ENCODE measurements at places on chromosomes 16 and 17.

DNA sequence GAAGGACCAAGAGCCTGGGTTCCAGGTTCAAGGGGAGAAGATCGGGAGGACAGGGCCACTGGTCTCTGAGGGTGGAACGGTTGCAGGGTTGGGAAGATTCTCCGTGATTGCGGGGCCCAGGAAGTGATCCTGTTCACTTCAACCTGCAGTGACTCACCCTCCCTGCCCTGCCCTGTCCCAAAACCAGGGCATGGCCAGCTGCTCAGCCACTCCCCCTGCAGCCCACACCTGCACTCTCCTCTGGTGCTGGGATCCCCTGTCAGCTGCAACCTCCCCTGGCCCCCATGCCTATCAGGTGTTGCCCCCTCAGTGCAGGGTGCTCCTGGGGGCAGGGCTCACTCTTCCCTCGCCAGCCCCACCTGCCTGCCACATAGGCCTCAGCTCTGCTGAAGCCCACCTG, 1.1 kb downstream of the RUNDC3A start:
- DNase-seq: no peak

DNA sequence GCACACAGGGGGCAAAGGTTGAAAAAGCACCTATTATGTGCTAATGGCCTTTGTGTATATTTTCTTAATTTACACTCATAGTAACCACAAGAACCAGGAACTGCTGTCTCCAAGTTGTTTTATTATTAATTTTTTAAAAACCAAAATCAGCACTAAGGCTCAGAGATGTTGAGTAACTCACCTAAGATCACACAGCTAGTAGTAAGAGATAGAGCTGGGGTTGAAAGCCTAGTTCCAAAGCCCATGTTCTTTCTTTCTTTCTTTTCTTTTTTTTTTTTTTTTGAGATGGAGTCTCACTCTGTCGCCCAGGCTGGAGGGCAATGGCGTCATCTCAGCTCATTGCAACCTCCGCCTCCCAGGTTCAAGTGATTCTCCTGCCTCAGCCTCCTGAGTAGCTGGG, 75.3 kb downstream of the SDK2 start:
- no peak for DNase-seq

- no peak for DNase-seq
Measured at GRCh38 chr16:64983231-64983630, 138.6 kb downstream of the CDH11 start.

DNA sequence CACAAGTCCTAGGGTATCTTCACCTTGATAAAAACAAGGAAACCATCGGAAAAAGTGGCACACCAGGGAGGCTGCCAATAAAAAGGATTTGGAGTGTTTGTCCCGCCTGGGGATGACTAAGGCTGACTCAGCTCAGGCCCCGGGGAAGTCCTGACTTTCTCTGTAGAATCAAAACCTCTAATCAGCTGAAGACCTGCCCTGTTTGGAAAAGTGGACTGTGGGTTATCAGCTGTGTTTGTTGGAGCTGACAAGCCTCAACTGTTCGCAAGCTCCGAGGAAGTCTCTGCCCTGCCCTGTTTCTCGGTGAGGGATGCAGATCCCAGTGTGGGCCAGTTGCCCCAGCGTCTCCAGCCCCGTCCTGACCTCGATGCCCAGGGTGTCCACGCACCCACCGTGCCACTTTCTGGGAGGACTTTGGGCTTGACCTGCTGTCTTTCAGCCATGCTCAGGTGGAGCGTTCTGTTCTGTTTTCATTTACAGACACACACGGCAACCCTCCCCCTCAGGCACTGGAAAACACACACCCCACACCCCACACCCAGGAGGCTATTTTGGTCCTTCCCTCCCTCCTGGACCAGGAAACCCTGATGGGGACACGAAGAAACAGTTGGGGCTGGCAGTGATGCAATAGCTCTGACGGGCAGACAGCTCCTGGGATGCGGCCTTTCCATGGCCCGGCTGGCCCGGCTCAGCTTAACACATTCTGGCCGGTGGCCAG, 27.6 kb upstream of the PITPNA start:
- no peak for DNase-seq

GRCh38 chr17:50931144-50931908, 65.2 kb upstream of the TOB1 start:
- DNase-seq: peak; percentile 75

- DNase-seq: no peak
Measured at GRCh38 chr16:1101133-1101532, 5.1 kb upstream of the C1QTNF8 start.

GRCh38 chr16:31148281-31148728, 1.6 kb downstream of the PRSS36 start:
- no peak for DNase-seq

DNA sequence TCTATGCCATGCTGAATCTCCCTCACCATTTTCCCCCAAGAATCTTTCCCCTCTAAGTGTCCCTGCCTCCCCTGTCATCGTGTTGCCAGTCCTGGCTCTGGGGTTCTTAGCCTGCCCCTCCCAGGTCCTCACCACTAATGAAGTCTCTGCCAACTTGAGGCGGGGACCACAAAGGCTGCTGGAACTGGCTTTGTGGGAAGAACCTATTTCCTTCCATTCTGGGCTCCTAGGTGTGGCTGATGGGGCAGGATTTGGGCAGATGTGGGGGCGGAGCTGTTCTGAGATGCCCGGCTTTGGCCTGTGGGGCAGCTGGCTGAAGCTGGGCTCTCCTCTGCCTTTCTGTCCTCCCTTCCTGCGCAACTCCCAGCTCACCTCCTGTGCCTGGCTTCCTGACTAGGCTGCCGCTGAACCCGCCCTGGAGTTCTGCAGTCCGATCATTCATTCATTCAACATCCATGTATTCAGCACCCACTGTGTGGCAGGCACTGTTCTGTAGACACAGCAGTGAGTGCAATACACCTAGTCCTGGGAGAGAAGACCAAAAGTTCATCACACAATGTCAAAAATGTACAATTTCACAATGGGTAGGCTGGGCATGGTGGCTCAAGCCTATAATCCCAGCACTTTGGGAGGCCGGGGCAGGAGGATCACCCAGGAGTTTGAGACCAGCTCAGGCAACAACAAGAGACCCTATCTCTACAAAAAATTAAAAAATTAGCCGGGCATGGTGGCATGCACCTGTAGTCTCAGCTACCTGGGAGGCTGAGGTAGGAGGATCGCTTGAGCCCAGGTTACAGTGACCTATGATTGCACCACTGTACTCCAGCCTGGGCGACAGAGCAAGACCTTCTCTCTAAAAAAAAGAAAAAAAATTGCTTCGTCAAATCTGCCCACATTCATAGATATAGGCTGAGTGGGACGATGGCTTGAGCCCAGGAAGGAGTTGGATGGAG, 1.9 kb upstream of the SNN start:
- DNase-seq: no peak

DNA sequence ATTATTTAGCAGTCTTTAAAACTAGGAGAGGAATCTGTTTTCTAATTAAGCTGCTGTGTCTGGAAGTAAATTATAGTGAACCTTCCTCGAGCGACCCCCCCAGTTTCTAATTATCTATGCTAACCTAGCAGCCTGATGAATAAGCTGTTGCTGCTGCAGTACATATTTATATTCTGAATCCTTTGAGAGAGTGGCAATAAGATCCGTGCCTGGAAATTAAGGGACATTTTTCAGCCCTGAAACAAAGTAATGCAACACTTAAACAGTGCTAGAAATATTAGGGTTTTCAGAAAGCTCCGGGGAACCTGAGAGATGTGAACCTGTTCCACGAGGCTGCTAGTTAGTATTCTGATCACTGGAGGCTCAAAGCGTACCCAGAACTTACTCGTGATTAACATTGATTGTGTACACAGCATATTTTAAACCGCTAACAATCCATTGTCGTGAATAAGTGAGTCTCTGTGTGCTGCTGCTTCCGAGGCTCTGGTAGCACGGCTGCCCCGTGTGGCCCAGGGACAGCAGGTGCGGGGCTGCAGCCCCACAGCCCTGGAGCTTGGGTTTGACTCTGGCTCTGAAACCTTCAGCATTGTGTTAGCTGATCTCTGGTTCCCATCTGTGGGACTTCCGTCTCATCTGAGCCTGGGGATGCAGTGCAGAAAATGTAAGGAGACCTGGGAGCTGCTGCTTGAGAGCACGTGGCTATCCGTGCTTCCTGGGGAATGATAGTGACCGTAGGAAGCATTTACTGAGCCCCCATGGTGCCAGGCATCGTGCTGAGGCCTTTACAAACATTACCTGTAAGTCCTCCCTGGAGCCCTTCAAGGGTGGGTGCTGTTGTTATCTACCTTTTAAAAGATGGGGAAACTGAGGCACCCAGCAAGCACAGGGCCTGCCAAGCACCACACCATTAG, 190.9 kb upstream of the CHMP6 start:
- DNase-seq: no peak

GRCh38 chr17:66574123-66574522, 260.8 kb upstream of the CACNG5 start:
- no peak for DNase-seq

DNA sequence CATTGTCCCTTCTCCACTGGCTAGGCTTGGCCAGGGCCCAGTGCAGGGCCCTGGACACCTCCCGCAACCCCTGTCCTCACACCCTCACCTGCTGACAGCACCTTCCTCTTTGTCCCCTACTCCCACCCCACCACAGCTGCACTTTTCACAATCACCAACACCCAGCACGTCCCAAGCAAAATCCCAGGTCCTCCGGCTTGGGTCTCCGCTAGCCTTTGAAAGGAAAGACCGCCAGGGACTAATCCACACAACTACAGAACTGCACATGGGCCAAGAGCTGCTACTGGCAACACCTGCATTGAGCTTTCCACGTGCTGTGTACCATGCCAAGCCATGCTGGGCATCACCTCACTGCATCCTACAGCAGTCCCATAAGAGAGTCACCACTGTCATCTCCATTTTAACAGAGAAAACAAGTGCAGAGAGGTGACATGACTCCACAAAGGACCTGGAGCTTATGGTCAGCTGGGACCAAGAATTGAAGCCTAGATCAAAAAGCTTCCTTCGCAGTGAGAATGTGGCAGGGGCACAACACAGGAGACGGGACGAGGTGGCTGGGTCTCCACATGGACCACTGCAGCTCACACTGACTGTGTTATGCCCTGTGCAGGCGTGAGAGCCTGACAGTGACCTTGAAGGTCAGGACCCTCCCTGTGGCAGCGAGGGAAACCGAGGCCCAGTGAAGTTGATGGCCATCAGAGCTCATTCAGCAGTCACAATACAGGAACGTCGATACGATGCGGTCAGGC, 22.5 kb downstream of the FBXO31 start:
- no peak for DNase-seq

DNA sequence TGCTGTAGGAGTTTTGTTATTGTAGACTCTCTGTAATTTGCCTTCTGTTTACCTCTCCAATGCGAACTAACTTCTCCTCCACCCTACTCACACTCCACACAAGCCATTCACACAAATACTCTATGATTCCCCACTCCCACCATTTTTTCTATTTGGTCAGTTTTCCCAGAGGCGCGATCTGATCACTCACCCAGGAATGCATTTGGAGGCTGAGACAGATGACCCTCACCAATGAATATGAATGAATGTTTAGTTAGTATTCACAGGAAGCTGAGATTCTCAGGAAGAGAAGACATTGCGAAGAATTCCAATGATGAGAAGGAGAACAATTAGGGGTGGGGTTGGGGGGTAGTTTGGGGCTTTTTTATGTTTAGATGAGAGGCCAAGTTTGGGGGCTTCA, 10.5 kb upstream of the ANKFN1 start:
- no peak for DNase-seq

DNA sequence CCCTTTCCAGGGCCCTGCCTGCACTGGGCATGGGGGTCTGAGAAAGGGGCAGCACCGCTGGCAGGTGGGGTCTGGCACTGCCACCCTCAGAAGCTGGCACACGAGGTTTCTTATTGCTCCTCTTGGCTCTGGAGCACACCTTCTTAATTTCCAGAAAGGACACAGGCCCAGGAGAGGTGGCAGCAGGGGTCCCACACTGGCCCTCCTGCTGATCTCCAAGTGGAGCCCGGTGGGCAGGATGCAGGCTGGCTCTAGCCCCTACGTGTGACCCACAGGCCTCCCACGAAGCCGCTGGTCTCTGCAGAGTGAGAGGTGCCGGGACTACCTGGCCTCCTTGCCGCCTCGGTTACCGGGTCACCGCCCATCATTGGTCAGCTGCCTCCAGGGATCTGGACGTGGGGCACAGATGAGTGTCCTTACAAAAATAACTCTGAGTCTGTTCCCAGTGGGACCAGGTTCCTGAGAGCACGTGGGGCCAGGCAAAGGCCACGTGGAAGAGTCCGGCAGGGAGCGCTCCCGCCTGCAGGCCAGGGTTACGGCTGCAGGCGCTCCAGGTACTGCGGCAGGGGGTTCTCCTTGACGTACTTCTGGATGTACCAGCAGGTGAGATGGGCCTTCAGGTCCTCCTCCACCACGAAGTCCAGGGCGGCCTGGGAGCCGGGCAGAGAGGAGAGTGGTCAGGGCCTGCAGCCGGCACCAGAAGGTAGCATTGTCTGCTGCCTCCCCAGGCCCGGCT, 10.3 kb downstream of the NATD1 start:
- DNase-seq: no peak

GRCh38 chr17:66734186-66734943, 100.6 kb upstream of the CACNG5 start:
- DNase-seq: no peak

- no peak for DNase-seq
Measured at GRCh38 chr16:3068487-3068886, 3.0 kb downstream of the IL32 start.

DNA sequence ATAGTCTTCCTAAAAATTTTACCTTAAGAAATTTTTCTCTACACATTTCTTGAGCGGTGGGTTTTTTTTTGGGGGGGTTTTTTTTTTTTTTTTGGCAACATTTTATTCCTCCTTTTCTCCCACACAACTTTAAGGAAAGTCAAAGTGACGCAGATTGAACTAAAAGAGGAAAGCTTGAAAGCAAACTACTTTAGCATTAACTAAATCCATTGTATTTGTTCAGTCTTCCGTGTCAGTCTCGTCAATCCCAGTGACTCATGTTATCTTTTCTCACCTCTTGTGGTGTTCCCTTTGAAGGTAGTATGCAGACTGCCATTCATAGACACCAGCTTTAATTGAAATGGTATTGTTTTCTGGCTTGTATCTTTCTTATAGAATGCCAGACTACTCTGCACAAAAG, 39.3 kb downstream of the TADA2A start:
- DNase-seq: no peak

GRCh38 chr16:19463468-19464315, 46.0 kb downstream of the TMC5 start:
- DNase-seq: no peak

GRCh38 chr16:50302472-50303005, 36.2 kb downstream of the ADCY7 start:
- DNase-seq: no peak

GRCh38 chr16:35732046-35732810, 2272.8 kb downstream of the TP53TG3F start:
- DNase-seq: no peak
